ENCODE measurements at places on chromosomes 13 and 19. TPM values are rescaled to one million over a fixed set of nuclear protein-coding genes. Genes with fewer than 3 reads are reported as not detected.

- no peak for DNase-seq
Observed at GRCh38 chr19:48355365-48355954, 8.3 kb downstream of the TMEM143 start.

- DNase-seq, result no peak
Observed at GRCh38 chr13:28582892-28583240, 76.1 kb upstream of the POMP start.

GRCh38 chr13:49517461-49517860, 21.7 kb downstream of the PHF11 start:
- peak; percentile 54 for DNase-seq

DNA sequence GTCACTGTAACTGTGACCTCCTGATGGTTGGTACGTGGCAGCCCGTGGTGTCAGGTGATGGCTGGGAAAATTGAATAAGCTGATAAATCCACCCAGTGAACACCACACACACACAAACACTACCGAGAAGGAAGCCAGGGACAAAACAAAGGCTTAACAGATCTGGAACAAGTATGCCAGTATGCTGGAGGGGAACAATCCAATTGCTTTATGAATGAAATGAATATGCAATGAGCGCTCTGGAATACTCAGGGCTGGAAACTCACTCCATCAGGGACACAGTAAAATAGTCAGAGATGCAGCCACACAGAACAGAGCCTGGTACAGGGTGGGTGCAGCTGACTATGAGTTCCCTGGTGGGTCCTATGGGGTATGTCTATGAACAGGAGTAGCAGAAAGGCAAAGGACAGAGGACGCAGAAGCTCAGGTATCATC, 16.7 kb downstream of the TMTC4 start:
- no peak for DNase-seq

- DNase-seq, result peak; percentile 21
Observed at GRCh38 chr13:46295491-46296114, 83.9 kb downstream of the LRRC63 start.

DNA sequence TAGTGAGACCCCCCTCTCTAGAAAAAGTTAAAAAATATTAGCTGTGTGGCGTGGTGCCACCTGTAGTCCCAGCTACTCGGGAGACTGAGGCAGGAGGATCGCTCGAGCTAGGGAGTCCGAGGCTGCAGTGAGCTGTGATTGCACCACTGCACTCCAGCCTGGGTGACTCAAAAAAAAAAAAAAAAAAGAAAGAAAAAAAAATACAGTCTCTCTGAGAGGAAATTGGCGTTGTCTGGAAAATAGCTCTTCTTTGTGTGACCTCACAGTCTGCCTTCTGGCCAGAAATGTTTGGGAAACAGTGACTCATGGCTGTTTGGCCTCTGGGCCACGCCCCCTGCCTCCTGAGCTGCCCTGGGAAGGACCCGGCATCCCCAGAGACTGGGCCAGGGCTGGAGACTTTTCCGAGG, 10.7 kb downstream of the MARCHF2 start:
- DNase-seq, result peak; percentile 98

Gene ACER1
- not detected for total RNA-seq

GRCh38 chr13:37997641-37998040, 128.1 kb upstream of the TRPC4 start:
- peak; percentile 10 for DNase-seq

- DNase-seq, result no peak
Observed at GRCh38 chr13:65921933-65922332, 1308.2 kb downstream of the PCDH9 start.

DNA sequence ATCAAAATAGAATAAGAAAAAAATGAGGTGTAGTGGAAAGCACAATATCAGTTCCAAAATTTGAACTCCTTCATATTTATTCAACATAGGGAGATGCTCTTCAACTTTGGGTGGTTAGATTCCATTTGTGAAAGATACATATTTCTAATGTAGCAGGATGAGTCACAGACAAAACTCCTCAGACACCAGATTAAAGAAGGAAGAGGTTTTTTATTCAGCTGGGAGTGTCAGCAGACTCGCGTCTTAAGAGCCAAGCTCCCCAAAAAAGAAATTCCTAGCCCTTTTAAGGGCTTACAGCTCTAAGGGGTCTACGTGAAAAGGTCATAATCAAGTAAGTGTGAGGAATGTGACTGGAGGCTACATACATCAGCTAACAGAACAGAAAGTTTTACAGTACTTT, 6.8 kb upstream of the ZNF765 start:
- DNase-seq, result peak; percentile 35

DNA sequence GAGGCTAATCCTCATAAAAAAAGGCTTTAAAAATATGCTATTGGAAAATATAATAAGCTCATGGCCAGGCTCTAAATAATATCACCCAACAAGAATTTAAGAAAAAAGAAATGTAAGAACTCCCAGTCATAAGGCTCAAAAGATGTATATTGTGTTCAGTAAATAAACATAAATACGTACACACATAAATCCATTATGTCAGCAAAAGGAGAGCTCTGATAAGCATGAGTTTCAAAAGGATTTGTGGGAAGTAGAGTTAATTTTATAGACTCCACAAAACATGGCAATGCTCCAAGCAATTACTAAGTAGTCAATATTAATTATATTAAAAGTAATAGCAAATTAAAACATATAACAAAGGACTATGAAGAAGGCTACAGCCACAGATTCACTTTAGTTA, 37.3 kb upstream of the TRPC4 start:
- no peak for DNase-seq

DNA sequence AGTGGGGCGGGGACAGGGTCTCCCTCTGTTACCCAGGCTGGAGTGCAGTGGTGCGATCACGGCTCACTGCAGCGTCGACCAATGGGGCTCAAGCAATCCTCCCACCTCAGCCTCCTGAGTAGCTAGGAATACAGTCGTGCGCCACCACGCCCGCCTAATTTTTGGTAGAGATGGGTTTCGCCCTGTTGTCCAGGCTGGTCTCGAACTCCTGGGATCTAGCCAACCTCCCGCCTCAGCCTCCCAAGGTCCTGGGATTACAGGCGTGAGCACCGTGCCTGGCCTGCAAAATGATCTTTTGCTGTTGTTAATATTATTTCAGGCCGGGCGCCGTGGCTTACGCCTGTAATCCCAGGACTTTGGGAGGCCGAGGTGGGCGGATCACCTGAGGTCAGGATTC, 621 bp upstream of the TGDS start:
- DNase-seq, result no peak

Gene TMEM190
- not detected for total RNA-seq

Gene MUC16
- not detected for total RNA-seq

- no peak for DNase-seq
Observed at GRCh38 chr13:92560883-92561282, 665.7 kb upstream of the GPC6 start.

Gene PRX
- 2.7 TPM for total RNA-seq

Gene ZNF350
- total RNA-seq, result 13.8 TPM

Gene CYP4F2
- not detected for total RNA-seq

Gene ZNF225
- total RNA-seq, result 6.8 TPM

DNA sequence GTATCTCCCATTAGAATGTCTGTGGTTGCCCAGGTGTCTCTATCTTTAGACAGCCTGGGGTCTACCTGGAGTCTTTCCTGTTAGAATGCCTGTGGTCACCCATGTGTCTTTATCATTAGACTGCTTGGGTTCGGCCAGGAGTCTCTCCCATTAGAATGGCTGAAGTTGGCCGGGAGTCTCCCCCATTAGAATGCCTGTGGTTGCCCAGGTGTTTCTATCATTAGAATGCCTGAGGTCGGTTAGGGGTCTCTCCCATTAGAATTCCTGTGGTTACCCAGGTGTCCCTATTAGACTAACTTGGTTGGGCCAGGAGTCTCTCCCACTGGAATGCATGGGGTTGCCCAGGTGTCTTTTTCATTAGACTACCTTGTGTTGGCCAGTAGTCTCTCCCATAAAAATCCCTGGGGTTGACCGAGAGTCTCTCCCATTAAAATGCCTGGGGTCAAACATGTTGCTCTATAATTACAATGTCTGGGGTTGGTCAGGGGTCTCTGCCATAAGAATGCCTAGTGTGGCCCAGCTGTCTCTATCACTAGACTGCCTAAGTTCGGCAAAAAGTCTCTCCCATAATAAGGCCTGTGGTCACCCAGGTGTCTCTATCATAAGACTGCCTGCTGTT, 1448.7 kb downstream of the UQCRFS1 start:
- no peak for DNase-seq

DNA sequence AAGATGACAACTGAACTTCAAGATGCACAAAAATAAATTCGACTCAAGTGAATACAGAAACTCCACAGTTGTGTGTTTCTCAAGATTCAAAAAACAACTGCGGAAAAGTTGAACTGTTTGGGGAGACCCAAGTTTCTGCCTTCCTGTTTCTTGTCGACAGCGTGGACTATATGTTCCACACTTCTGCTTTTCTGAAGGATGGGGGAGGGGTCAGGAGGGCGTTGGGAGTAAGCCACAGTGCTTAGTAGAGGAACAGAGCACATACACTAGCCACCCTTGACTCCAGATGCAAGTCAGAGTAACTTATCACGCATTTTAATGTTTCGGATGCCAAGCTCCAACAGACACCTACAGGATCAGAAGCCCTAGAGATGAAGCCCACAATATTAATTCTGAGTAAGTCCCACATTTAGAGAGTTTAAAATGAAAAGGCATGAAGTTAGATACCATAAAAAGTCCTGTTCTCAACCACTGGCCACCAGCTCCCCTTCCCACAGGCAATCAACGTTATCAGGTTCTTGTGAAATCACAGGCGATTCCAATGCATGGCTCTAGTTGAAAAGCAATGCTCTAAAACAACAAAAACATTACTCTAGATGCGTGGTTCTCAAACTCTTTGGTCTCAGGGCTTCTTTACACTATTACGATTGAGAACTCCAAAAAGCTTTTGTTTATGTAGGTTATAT, 4.2 kb downstream of the TUBGCP3 start:
- no peak for DNase-seq

DNA sequence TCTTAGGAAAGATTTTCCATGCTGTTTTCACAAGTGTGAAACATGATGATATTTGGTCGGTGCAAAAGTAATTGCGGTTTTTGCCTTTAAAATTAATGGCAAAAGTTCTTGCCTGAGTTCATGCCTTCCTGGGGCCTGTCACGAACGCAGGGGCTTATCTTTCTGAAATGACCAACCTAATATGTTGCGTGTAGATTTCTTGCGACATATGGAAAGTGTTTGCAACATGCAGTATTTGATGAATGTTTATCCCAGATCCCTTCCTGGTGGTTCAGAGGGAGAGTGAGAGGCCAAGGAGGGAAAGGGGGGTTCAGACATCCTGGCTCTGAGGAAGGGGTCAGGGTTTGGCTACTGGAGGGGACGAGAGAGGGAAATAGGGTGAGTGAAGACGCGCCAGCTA, 72.0 kb downstream of the TEX29 start:
- DNase-seq, result peak; percentile 30

Gene KLF2
- total RNA-seq, result 16.6 TPM

Gene OR7G1
- not detected for total RNA-seq

DNA sequence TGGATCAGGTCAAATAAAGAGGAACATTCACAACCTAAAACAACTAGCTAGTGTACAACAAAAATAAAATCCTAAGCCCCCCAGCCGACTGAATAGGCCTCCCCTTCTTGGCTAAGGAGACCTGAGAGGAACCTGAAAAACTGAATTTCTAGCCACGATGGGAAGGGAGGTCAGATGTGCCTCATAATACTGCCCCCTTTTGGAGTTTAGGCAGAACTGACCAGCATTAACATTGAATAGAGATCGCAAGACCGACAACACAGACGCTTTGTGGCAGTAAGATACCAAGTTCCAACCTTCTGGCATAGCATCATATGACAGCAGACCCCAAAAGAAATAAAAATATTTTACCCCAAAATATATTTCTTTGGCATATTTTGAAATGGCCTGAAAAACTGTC, 15.9 kb downstream of the CBY2 start:
- no peak for DNase-seq

DNA sequence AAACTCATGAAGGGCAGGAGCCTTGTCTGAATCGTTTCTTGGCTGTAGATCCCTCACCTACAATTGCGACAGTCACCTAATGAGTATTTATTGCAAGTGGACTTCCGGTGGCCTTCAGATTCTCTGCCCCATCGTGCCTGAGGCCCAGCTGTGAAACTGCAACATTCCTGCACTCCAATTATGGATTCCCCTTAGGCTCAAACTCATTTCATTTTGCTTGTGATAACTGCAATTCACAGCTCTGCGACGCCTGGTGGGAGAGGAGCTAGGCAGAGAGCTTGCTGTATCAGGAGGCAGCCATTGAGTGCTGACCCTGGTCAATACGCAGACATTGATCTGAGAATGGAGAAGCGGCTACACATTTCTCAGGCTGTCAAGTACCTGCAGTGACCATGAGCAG, 59.0 kb downstream of the CCDC70 start:
- no peak for DNase-seq

- no peak for DNase-seq
Observed at GRCh38 chr13:112270951-112271350, 105.2 kb upstream of the SPACA7 start.

Measured in osteoblast (primary cell).